ENCODE measurements at places on chromosomes 4 and X.

GRCh38 chrX:39327255-39327654 lies 526.0 kb downstream of the MID1IP1 start:
- DNase-seq: no peak

DNA sequence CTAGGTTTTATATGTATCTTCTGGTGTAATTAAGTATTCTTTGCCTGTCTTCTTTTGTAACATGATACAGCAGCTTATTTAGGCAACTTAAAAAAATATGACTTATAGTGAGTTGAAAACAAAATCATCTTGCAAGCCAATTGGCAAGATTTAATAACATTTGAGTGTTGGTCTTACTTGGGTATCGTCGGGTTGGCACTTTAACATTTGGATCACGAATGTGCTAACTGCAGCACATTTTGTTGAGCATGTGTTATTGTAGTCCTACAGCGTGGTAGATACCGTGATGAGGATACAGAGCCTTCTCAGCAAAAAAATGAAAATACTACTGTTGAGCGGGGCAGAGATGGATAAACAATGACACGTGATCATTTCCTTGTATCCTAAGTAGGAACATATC lies 295.3 kb downstream of the ARHGAP10 start:
- DNase-seq: no peak

GRCh38 chrX:13334491-13334890 lies 14.6 kb upstream of the ATXN3L start:
- no peak for DNase-seq

DNA sequence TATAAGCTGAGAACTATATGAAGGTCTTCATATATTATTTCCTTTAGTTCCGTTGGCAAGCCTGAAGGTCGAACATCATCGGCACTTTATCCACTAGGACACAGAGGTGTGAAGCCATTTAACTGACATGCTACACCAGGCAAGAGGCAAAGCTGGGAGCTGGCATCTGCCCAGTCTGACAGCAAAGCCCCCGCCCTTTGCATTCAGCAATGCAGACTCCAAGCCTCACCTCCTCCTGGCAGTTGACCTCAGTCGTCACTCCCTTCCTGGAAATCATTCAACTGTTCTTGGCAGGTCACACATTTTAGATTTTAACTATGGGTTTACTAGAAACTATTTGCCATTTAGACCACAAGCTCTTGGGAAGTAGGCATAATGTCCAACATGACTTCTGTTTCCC lies 135.8 kb upstream of the FRG1 start:
- no peak for DNase-seq

DNA sequence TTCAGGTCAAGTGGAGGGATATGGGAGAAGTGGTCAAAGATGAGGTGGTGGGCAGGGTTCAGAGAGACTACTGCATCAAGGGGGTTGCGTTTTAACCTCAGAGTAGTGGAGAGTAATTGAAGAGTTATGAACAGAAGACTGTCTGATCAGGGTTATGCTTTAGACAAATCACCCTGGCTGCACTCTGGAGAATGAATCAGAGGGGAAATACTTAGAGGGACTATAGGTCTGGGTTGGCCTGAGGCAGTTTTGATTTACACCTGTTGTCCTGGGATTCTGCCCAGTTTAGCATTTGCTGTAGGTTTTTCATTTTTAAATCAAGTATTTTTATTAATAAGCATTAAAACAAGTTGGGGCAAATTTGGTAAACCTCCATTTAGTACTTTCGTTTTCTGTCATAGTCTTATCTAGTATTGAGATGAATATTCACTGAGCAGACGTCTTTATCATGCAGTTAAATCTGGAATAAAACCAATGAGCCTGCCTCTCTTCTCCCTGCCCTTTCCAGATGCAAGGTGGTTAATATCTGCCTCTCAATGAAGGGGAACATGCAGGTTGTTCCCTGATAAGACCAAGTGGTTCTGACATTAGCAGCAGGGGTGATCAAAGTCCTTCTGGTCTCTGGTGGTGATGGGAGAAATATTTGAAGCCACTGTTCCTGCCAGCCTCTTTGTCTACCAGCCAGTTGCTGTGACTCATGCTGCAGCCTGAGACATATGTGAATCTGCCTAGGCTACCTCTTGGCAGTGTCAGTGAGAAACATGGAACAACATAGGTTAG lies 116.0 kb upstream of the RPS6KA3 start:
- no peak for DNase-seq

DNA sequence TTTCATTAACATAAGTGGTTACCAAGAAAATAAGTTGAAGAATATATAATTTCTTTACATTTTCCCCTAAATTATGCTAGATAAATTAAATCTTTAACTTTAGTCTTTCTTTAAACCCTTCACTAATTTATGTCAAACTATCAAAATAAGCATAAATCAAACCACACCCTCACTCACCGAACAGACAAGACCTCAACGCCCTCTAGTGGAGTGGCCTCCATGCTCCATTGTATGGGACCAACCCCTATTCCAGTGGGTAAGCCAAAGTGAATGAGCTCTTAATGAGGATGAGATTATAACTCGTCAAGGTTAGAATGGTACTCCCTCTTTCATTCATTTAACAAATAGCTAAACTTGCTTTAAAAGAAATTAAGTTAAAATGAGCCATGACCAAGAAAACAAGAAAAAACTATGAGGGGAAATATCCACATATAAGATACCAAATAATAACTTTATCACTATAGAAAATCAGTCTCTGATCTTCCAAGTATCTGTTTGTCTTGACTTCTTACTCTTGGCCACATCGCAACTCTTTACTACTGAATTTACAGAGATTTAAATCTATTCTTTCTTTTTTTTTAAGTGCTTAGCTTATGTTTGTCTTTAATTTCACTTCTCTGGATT lies 15.6 kb upstream of the BBS12 start:
- DNase-seq: peak; percentile 72
